CD4-positive, CD25-positive, alpha-beta regulatory T cell (primary cell): ENCODE measurements at places on chromosomes 4 and X. TPM values are rescaled to one million over a fixed set of nuclear protein-coding genes. Genes with fewer than 3 reads are reported as not detected.

- DNase-seq, result no peak
Measured at GRCh38 chr4:115028682-115029410, 84.6 kb downstream of the NDST4 start.

DNA sequence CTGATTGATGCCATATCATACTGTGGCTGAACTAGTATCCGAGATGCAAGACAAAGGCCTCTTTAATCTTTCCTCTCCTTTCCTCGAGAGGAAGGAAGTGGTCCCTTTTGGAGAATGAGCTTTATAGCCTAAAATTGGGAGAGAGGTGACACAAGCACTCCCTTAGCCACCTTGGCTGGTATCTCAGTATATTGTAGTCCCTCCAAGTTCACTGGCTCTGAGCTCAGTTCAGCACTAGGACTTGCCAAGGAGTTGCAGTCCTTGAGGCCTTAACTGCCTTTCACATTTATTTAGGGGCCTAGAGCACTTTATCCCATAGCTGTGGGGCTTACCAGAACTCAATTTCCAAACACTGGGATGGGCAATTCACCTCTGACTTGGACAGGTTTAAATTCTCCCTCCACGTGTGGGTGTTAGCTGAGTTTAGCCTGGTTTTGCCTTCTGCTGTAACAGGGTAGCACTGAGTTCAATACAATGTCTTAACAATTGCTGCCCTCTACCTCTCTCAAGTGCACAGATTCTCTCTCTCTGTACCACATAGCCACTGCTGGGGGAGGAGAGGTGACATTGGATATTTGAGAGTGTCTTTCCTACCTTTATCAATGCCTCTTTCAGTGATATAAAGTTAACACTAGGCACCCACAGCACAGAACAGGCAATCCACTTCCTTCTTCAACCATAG is 216.4 kb downstream of the TECRL start:
- no peak for DNase-seq

GRCh38 chrX:68402094-68402493 is 31.2 kb downstream of the OPHN1 start:
- no peak for DNase-seq

- DNase-seq, result no peak
Measured at GRCh38 chrX:153312041-153312440, 9.5 kb downstream of the PNMA6F start.

GRCh38 chr4:157043131-157043530 is 32.8 kb upstream of the GLRB start:
- no peak for DNase-seq

DNA sequence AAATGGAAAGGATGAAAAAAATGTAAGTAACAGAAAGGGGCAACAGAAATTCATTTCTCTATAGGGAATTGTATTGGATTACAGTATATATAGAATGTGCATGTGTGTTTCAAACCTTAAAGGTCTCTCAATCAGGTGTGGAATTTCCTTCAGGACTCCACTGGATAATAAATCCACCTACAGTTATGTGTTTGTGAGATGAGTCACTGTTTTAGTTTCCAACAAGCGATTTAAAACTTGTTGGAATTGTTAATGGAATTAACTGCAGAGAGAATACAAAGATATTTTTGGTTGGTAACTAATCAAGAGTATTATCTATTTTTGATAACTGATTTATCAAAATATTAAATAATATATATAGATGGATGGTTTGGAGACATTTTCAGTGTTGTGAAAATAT is 32.8 kb downstream of the CEP44 start:
- no peak for DNase-seq

GRCh38 chr4:97152149-97152548 is 991.1 kb downstream of the STPG2 start:
- DNase-seq, result no peak

GRCh38 chr4:82785611-82786400 is 12.8 kb downstream of the SCD5 start:
- no peak for DNase-seq

- DNase-seq, result no peak
Measured at GRCh38 chrX:119186194-119186593, 49.9 kb upstream of the PGRMC1 start.

DNA sequence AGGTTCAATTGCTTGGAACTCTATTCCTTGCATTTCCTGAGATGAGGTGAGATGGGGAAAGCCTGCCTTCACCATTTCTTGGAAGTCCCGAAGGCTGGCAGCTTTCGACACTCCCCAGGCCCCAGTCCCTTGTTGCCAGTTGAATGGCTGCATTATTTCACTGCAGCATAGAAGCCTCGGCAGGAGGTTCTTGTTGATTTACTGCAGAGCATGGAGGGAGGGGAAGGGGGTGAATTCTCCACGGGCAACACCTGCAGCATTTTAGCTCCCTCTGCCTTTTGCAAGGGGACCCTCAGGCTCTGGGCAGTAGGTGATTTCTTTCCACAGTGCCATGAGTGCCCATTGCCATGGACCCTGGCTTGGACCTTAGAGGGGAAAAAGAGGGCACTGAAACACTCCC is 10.7 kb upstream of the BCLAF3 start:
- no peak for DNase-seq

GRCh38 chrX:74521961-74522751 is 92.3 kb downstream of the RLIM start:
- no peak for DNase-seq

- DNase-seq, result no peak
Measured at GRCh38 chrX:125492439-125492838, 172.8 kb downstream of the TEX13C start.

GRCh38 chr4:186852964-186853391 is 129.3 kb upstream of the FAT1 start:
- DNase-seq, result no peak

DNA sequence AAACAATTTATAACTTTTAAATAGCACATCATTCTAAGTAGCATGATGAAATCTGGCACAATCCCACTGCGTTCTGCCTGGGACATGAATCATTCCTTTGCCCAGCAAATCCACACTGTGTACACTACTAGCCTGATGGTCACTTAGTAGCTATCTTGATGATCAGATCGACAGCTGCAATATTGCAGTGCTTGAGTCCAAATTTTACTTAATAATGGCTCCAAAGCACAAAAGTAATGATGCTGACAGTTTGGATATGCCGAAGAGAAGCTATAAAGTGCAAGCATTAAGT is 86.6 kb upstream of the NPNT start:
- no peak for DNase-seq

GRCh38 chr4:69122476-69122875 is 26.2 kb downstream of the UGT2B7 start:
- DNase-seq, result no peak

- DNase-seq, result no peak
Measured at GRCh38 chr4:26284536-26284935, 36.3 kb upstream of the RBPJ start.

GRCh38 chr4:157824021-157824420 is 348.8 kb downstream of the GASK1B start:
- DNase-seq, result no peak

GRCh38 chr4:182885738-182886077 is 31.5 kb downstream of the DCTD start:
- DNase-seq, result no peak

GRCh38 chr4:94519019-94519418 is 67.3 kb downstream of the PDLIM5 start:
- DNase-seq, result no peak

DNA sequence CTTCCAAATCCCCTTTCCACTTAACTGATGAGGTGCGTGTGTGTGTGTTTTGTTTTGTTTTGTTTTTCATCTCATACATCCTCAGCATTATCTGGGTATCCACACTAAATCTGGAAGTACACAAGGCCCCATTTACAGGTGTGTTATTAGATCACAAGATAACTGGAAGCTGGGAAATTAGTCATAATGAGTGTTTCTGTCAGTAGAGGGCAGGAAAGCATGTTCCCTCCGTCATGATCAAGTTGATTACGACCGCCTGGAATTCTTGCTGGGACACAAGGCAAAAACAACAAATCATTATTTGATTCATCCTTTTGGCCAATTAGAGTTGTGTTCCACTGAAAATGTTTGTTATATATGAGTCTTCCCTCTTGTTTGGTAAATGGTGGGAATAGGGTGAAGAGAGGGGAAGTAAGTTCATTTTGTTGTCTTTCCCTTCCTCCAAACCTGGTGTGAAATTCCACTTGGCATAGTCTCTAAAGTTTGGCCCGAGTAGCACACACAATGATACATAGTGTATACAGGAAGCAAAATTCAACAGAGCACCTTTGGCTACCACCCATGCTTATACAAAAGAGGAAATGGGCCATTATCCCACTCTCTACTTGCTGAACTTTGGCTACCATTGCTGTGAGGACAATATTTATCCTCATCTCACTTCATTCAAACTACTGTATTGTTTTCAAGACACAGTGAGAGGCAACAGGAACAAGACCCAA is 33.3 kb upstream of the TLL1 start:
- no peak for DNase-seq

- DNase-seq, result no peak
Measured at GRCh38 chr4:8709050-8709728, 116.6 kb downstream of the CPZ start.

DNA sequence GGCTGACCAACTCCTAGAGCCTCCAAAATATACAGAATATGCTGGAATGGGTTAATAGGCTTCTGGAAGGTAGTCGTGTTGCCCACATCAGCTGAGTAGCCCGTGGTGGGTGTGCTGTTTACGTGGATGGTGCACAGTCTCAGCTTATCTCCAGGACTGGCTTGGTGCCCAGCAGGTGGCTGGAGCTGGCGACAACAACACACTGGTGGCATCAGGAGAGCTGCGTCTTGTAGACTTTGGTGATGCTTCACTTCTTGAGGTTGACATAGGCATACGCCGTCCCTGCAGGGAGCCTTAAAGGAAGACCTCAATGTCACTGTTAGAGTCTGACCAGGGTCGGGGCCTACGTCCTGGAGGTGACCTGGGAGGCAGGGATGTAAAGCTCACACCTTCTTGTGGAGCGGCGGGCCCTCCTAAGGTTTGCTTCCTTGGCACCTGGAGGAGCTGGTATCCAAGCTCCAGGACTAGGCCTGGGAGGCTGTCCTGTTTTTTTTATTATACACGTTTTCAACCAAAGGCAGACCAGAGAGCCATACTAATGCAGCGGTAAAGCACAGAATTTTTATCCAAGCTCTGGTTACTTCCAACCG is 26.5 kb upstream of the RBMX start:
- no peak for DNase-seq

GRCh38 chr4:4871242-4871572 is 11.7 kb downstream of the MSX1 start:
- no peak for DNase-seq

GRCh38 chr4:116531870-116532269 is 553.5 kb downstream of the TRAM1L1 start:
- DNase-seq, result peak; percentile 0

GRCh38 chrX:106201502-106202178 is 33.5 kb downstream of the PWWP3B start:
- no peak for DNase-seq

The ADGRG4 gene
- not detected for total RNA-seq

The CTAG1B gene
- total RNA-seq, result not detected

The ADH1C gene
- total RNA-seq, result not detected

The GABRE gene
- not detected for total RNA-seq

The BMPR1B gene
- 0.72 TPM for total RNA-seq

The BANK1 gene
- total RNA-seq, result 1.5 TPM

The TBX22 gene
- not detected for total RNA-seq

The UCP1 gene
- not detected for total RNA-seq
